ENCODE measurements at places on chromosomes 16 and 17.

DNA sequence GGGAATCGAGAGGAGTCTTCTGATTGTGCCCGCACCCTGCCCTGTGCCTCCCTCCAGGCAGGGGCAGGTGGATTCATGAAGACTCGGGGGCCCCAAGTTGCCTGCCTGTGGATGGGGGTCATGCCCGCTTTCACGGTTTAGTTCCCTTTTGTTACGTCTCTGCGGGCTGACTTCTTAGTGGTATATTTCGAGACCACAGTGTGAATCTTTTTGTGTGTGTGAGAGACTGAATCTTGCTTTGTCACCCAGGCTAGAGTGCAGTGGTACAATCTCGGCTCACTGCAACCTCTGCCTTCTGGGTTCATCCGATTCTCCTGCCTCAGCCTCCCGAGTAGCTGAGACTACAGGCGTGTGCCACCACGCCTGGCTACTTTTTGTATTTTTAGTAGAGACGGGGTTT, 18.1 kb upstream of the RNF213 start:
- no peak for DNase-seq

GRCh38 chr16:3536271-3536731, 35.5 kb downstream of the CLUAP1 start:
- no peak for DNase-seq

- DNase-seq = no peak
Measured at GRCh38 chr17:40617678-40618240, 29.9 kb downstream of the SMARCE1 start.

GRCh38 chr16:71288890-71289731, at the start of gene CMTR2:
Gene CMTR2, minus strand, starts transcription at chr16:71289402. Its CDS starts 3,482 bp downstream, at chr16:71285920.
- peak; percentile 62 for DNase-seq

GRCh38 chr16:4626396-4626795, 1.8 kb downstream of the MGRN1 start:
- no peak for DNase-seq

- DNase-seq = no peak
Measured at GRCh38 chr16:55706739-55707384, 51.1 kb downstream of the SLC6A2 start.

GRCh38 chr16:86748652-86749051, 170.3 kb downstream of the FOXL1 start:
- no peak for DNase-seq

GRCh38 chr17:56681561-56682266, 88.2 kb downstream of the NOG start:
- no peak for DNase-seq

GRCh38 chr16:77869997-77870813, 81.8 kb downstream of the VAT1L start:
- no peak for DNase-seq
